ENCODE measurements at places on chromosomes 6 and 20.
A peak's percentile ranks its signal among the peaks of the same experiment; 100 is the strongest.

- peak; percentile 20 for DNase-seq
These were observed 1.3 kb upstream of the CNR1 start for GRCh38 chr6:88167352-88167937.

DNA sequence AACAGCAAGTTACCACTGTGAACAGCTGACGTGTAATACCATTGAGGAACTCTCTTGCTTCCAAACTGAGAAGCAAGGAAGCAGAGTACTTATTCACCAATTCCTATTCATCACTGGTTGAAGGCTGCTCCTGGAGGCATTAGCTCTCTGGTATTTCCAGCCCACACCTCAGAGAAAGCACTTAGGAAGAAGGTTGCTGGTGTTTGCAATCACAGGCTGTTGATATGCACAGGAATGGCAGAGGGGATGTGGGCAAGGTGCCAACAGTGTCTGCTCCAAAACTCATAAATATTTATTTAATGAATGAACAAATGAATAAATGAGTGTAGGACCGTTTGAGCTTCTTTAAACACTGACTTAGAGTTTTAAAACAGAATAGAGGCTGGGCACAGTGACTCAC lies 6.9 kb upstream of the RRBP1 start:
- no peak for DNase-seq

- DNase-seq, result no peak
These were observed 32.4 kb downstream of the NFATC2 start for GRCh38 chr20:51510169-51510568.

GRCh38 chr6:38593998-38594665 lies 45.6 kb downstream of the BTBD9 start:
- DNase-seq, result no peak

DNA sequence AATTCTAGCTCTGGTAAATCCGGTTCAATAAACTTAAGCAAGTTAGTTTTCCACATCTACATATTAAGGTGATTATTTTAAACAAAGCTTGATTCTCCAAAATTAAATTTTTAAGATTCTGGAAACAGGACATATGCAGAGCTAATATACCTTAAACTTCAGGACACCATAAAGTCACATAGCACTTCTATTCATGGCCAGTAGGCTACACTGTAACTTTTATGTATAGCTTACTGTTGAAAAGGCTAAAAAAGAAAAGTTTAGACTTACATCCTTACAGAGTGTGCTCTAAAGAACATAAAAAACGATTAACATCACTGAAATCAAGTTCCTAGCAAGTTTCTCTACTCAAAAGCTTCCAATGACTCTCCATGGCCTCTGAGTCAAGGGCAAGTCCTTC lies 224.7 kb downstream of the PTPRK start:
- no peak for DNase-seq

DNA sequence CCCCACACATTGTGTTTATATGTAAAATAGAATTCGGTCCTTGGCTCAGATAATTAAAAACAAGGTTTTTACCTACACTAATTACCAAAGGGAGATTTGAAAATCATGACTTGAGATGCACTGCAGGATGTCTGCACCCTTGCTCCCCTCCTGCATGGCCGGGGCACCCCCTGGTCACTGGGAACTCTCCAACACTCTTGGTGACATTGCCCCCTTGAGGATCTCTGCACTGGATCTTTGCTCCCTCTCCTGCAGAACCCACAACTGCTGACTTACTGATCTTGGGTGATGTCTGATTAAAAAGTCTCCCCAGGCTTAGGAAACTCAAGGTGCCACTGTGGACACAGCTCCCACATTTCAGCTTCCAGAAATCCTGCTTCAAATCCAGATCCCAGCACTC lies 17.1 kb upstream of the CSNK2A1 start:
- no peak for DNase-seq

DNA sequence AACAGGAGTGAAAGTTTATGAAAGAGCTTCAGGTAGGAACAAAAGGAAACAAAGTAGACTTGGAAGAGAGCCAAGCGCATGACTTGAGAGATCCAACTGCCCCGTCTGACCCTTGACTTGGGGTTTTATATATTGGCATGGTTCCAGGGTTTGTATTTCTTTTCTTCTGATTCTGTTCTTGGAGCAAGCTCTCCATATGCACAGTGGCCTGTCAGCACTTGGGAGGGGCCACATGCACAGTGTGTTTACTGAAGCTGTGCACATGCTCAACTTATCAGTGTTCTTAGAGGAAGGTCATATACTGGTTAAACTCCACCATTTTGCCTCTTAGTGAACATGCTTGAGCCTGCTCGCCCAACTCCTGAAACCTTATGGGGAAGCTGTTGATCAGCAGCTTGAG lies 953.7 kb downstream of the TFAP2A start:
- no peak for DNase-seq

DNA sequence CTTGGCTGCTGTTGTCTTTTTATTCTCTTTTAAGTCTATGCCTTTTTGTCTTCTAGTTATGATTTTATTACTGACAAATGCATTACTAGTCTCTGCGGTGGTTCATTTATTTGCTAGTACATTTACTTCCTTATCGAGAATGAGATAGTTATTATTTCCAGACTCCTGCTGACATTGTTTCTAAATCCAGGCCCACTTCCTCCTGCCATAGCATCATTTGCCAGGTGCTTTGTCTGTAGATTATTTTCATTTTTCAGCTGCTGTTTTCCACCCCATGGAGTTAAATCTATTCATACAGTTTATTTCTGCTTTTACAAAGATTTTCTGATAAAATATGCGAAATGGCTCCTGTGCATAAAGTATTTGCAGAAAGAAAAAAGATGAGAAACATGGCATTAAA lies 459.7 kb downstream of the MMUT start:
- DNase-seq, result no peak

GRCh38 chr6:38095054-38095453 lies 275.5 kb downstream of the ZFAND3 start:
- DNase-seq, result no peak

DNA sequence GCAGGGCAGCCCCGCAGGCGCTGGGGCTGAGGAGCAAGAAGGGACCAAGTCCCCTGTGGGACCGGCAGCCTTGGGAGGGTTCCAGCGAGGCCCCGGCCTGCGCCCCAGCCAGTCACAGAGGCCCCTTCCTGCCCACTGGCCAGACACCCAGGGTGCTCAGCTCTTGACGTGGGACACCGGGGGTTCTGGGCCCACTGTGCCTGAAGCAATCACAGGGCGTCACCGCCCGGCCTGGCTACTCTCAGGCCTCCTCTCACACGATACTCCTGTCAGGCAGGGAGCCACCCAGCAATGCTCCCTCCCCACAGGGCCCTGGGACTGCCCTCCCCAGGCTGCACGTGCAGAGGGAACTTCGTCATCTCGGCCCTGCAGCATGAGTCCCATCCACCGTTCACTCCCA lies 14.5 kb downstream of the TAF4 start:
- DNase-seq, result no peak

All from stimulated activated naive CD8-positive, alpha-beta T cell treated with anti-CD3 and anti-CD28 coated beads, Interleukin-15, Interleukin-2, amounts not matched to agents 100 U/mL and 50 U/mL, for 24 hours (primary cell).